Activated CD4-positive, alpha-beta T cell treated with anti-CD3 and anti-CD28 coated beads for 36 hours (primary cell): ENCODE measurements at places on chromosomes 2 and 18. TPM values are rescaled to one million over a fixed set of nuclear protein-coding genes. Genes with fewer than 3 reads are reported as not detected.

DNA sequence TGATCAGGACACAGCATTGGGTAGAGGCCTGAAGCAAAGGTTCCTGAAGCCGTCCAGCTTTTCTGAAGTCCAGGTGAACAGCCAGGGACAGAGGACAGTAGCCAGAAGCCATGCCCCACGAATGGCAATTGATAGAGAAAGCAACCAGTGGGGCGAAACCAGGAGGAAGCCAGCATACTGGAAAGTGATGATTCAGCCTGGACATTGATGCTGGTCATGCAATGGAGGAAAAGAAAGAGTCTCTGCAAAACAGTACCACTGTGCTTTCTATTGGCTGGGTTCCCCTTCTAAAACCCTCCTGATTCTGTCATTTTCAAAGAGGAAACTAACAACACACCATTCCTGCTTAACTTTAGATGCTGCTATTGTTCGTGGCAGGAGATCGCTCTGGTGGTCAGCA is 221.4 kb upstream of the EPAS1 start:
- DNase-seq, result no peak

PLGLB1 gene
- 1.1 TPM for total RNA-seq

DNA sequence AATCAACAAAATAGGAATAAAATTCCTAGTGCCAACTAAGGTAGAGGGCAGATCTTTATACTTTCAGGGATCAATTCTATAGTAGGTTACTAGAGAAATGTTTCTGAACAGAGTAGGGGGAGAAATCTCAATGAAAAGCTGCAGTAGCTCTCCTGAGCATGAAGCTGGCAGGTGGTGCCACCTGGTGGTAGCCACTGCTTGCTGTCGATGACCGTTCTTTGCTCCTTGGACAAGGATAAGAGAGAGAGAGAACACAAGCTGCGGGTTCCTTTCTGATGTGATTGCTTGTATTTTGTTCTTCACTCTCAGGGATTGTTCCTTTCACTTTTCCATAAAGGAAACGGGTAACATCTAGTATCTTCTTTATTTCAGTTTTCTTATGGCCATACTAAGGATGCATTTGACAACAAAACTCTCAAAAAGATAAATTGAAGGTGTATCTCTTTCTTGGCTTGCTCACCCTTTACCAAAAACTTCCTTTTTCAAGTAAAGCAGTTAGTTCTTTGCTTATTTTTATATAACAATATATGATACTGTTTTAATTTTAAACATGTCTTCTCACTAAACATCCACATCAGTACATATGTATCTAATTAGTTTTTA is 18.6 kb upstream of the MRPL19 start:
- DNase-seq, result peak; percentile 81

RAD51AP2 gene
- not detected for total RNA-seq

PLEKHM3 gene
- 5.2 TPM for total RNA-seq

DNA sequence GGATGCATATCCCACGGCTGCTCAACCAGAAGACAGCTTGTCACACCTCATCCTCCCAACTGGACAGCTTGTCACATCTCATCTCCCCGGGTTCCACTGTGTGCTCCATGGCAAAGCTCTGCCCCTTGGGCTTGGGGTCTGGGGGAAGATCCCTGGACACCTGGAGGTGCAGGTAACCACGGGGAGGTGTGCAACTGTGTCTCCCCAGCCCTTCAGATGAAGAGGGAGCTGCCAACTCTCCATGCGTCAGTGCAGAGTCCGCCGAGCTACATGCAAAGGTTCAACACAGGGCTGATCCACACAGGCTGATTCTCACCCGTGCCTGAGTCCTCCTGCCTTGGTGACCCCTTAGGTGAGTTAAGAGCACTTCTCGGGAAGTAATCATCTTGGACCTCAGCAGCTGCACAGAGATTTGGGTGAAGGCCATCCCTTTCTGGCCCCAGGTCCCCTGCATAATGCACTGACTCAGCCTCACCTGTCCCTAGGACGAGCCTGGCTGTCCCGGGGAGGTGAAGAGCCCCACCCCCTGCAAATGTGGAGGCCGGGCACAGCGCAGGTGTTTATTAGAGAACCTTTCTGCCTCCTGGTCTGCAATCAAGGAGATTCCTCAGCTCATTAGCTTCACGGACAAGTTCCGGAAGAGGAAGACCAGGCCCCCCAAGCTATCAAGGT is 157.9 kb downstream of the PXDN start:
- DNase-seq, result no peak

- DNase-seq, result no peak
Measured at GRCh38 chr2:160052531-160052930, 9.9 kb downstream of the PLA2R1 start.

- DNase-seq, result no peak
Measured at GRCh38 chr2:72605836-72606442, 219.9 kb downstream of the EXOC6B start.

SLC30A3 gene
- 0.86 TPM for total RNA-seq

FZD7 gene
- 0.94 TPM for total RNA-seq

VAMP8 gene
- total RNA-seq, result 98.3 TPM

- DNase-seq, result no peak
Measured at GRCh38 chr18:33157893-33158292, 282.6 kb downstream of the CCDC178 start.

DNA sequence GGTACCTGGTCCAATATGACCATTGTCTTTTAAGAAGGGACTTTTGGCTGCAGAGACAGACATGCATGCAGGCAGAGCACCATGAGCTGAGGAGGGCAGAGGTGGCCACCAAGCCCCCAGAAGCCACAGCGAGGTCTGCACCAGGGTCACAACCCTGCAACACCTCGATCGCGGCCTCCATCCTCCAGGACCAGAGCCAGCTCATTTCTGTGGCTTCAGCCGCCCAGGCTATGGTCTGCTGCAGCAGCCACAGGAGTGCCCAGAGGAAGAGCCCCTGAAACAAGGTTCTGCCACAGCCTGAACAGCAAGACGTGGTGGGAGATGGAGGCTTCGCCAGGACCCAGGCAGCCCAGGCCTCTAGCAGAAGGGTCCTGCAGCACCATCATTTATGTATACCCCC is 53.9 kb downstream of the ANKMY1 start:
- no peak for DNase-seq

DNA sequence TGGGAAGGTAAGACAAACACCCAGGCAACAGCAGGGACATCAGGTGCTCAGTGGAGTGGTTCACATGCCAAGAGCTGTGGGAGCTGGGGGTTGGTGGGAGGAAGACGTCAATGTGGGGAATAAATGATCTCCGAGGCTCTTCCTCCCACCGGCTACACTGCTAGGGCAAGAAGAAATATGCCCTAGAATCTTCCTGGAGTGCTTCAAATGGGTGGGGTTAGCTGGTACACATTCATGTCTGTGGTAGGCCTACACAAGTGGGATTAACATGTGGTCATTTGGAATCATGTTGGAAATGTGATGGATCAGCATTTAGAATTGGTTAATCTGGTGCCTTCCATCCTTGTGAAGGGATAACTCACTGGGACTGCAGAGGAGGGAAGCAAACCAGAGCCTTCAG is 12.4 kb upstream of the ZFP36L2 start:
- DNase-seq, result no peak

DNA sequence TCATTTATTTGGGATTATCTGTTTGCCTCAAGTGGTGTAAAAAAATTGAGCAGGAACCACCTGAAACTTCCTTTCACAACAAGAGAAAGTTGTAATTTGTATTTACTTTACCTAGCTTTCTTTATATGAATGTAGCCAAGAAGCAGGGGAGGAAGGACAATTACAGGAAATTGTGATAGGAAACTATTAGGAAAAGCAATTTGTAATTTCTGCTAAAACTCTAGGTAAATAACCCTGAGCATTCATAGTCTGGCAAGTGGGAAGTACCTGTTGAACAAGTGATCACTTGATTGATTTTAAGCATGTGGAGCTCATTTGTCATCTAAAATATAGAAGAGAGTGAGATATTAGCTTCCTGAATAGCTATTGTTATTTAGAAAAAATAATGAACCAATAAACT is 5.0 kb downstream of the TFPI start:
- DNase-seq, result no peak

DNA sequence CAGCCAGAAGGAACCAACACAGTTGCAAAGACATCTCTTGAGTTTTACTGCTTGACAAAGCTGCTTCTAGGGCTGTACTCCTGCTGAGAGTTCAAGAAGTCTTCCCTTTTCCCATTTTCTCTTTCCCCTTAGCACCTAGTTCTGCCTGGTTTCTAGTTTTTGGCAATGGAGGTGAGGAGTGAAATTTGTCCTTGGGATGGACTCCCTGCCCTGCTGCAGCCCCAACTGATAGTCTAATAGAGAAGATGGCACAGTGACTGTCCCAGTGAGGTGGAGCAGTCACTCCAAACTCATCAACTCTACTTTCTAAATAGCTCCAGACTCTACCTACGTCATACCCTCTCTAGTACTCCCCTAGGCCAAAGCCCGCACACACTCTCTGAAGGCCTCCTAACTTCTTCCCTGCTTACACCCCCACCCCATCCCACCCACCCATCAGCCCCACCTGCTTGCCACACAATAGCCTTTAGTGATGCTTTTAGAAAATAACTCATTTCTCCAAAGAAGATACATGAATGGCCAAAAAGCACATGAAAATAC is 164.4 kb downstream of the DDX1 start:
- no peak for DNase-seq

DNA sequence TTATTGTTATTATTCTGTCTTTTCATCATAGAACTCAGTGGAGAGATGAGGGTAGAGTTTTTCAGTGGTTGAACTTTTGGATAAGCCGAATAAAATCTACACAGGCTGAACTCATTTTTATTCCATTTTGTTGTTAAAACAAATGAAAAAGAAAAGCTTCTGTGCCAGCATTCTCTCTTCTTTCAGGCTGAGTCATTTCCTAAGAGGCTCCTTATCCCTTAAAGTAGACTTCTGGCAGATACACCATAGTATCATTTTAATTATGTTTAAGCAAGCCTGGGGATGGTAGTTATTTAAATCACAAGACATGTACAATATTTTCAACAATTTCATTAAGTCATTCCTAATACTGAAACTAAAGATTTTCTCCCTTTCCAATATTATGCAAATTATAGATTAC is 1364.0 kb upstream of the NRXN1 start:
- no peak for DNase-seq

- no peak for DNase-seq
Measured at GRCh38 chr2:16653083-16653375, 12.6 kb downstream of the CYRIA start.

DNA sequence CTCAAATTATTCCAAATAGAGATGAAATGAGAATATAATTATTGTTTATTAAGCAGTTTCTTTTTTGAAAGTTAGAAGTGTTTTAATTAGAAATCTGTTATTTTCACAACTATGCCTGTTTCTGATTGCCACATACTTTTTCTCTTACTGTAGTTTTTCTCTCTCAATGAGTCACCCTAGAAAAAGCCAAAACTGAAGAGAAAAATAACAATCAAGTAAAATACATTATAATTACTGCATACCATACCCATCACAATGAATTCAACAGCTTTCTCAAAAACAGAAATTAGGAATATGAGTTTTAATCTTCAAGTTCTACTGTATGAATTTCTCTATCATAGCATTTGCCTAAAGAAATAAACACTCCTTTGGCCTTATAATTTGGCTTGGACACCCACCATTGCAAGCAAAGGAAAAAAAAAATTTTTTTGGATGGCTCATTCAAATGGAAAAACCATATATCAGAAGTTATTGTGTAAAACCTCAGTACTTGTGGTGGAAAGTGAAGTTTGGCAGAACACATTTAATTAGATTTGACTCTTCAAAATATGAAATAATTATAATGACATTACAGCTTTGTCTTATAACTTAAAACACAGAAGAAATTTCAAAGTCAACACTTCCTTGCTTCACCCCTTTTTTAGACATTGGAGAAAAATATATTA is 138.5 kb downstream of the DYM start:
- DNase-seq, result no peak

DNA sequence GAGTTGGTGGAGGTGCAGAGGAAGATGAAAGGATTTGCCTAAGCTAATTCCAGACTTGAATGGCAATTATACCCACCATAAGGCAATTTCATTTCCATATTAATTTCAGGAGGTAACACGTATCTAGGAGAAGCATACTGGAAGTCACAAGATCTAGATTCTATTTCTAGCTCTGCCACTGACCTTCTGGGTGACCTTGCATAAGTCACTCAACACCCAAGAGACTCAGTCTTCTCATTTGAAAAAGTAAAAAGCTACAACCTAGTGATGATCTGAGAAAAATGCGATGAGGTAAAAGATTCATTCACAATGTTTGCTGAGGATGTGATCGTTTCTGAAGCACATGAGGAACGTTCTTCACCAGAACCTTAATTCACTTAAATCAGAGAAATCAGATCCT is 55.9 kb downstream of the GRB14 start:
- DNase-seq, result no peak

GRCh38 chr2:213475433-213475832 is 191.2 kb downstream of the SPAG16 start:
- no peak for DNase-seq

GRCh38 chr2:59816075-59816474 is 737.4 kb downstream of the BCL11A start:
- DNase-seq, result no peak

- DNase-seq, result no peak
Measured at GRCh38 chr2:165239230-165239629, at the start of gene SCN2A. SCN2A (plus strand) TSS chr2:165239414; CDS start chr2:165295824, 56,410 bp downstream.

DNA sequence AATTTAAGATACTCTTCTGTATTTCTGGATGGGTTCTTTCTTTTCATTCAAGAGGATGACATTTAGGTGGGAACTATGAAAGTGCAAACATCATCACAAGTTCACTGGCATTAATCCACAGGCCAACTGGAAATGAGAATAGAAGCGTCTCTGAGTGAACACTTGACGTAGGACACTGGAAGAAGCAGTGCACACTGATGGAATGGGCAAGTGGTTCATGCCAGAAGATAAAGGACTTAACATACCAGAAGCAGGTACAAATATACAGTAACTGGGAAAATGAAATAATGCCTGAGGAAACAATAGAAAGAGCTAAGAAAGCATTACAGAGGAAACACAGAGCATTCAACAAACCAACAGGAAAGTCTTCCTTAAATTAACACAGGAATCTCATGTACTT is 120.9 kb upstream of the CCDC195 start:
- no peak for DNase-seq

DNA sequence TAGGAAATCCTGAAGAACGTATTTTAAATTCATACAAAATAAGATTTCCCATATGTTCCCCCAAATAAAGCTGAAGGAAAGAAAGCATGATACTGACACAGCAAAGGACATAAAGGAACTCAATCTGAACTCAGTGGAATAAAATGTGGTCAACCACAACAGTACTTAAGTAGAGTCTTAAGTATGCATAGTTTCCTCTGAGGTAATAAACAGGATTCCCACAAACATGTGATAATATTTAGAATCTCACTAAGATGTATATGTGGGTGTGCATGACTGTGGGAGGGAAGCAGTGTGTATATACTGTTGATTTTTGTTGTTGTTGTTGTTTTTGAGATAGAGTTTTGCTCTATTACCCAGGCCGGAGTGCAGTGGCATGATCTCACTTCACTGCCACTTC is 69.3 kb downstream of the NOL10 start:
- no peak for DNase-seq

DNA sequence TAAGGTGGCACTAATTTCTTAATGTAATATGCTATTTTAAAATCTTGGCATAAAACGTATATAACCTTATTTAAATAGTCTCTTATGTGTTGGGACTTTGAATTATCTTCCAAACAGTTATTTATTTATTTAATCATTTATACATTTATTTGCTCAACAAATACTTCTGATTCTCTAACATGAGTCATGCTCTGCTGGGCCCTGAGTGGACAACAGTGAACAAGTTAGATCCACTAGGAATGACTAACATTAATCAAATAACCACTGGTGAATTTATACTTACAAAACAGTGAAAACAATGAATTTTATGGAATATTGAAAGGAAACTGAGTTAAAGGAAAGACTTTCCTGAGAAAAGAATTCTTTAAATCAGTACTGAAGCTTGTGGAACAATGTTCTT is 1257.2 kb upstream of the CHAC2 start:
- DNase-seq, result no peak

- no peak for DNase-seq
Measured at GRCh38 chr2:111626037-111626864, 257.7 kb downstream of the ANAPC1 start.

SLC9A4 gene
- total RNA-seq, result not detected
